Activated naive CD4-positive, alpha-beta T cell (primary cell): ENCODE measurements at places on chromosomes 6 and 20.

GRCh38 chr20:11852811-11853210 lies 64.9 kb upstream of the BTBD3 start:
- no peak for DNase-seq

- no peak for DNase-seq
Measured at GRCh38 chr6:152701081-152701862, 3.6 kb downstream of the MYCT1 start.

GRCh38 chr6:167962711-167963110 lies 34.8 kb upstream of the KIF25 start:
- DNase-seq, result no peak

- DNase-seq, result no peak
Measured at GRCh38 chr20:3577366-3577765, 85.8 kb downstream of the GFRA4 start.

DNA sequence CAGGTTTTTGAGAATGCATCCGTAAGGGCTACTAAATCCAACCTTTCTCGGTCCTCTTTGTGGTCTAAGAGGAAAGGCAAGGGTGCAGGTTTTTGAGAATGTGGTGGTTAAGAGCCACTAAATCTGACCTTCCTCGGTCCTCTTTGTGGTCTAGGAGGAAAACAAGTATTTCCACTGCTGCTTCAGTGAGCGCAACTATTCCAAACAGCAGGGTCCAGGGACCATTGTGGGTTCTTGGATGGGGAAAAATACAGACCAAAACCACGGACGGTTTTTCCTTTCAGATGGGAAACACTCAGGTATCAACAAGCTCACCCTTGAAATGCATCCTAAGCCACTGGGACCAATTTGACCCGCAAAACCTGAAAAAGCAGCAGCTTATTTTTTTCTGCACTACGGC lies 21.9 kb downstream of the BTBD9 start:
- no peak for DNase-seq

DNA sequence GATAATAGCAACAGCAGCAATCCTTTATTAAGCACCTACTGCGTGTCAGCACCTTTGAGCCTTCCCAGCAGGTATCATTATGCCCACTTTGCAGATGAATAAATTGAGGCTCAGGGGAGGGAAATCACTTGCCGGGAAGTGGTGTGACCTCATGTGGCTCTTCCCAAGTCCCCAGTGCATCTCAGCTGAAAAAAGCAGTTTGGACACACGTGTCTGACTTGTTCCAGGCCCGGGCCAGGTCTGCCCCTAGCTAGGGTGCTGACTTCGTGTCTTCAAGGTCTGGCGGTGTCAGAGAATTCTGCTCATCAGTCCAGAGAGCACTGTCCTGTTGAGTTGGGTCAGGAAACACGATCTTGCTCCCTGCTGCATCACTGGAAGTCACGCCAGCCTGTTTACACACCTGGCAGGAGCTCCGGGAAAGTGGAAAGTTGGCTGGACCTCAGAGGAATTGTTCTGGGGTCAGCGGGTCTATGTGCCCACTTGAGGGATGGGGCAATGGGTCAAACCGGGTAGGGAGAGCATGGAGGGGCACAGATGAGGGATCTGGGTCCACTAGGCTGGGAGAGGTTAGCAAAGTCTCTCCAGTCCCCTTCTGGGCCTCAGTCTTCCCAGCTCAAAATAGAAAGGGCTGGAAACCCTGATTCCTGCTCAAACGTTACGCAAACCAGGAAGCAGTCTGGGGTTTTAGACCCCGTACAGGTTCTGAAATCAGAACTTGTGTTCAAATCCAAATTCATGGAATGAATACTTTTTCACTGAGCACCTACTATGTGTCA lies 10.5 kb downstream of the SLC13A3 start:
- DNase-seq, result no peak

GRCh38 chr20:10982692-10983091 lies 308.9 kb upstream of the JAG1 start:
- no peak for DNase-seq

DNA sequence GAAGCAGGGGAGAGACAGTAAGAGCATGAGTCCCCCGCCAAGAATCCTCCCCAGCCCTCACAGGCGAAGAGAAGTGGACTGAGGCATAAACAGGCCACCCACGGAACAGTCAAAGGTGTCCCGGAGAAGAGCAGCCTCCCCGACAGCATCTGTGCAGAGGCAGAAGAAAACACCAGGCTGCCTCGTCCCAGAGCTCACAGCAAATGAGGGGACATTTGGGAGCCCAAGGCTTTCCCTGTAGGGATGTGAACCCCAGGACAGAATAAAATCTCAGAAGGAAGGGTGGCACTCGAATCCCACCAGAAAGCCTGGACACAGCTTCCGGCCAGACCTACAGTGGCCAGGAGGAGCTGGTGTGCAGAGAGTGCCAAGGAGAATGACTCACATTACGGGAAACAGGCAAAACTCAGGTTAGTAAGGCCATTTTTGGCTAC lies 90.4 kb downstream of the DLL1 start:
- no peak for DNase-seq

GRCh38 chr6:44029444-44030185 lies 97.6 kb downstream of the MRPL14 start:
- no peak for DNase-seq

DNA sequence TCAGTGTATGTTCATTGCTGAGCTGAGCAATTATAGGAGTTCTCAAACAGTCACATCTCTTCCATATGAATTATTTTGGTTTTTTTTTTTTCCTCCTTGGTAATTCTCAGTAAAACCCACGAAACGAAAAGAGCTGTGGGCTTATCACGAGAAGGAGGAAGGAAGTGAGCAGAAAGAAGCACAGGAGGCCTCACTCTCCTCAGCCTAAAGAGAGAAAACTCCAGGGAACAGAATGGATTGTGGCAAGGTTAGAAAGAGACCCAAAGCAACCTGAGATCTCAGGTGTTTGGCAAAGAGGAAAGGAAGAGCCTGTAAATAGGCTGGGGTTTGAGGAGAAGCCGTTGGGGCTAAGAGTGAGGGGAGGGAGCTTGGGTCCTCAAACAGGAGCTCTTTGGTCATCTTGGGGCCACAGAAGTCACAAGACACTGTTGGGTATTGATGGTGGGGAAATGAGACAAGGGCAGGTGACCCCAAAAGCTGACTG lies 67.8 kb upstream of the CITED2 start:
- DNase-seq, result no peak

- DNase-seq, result no peak
Measured at GRCh38 chr6:112745765-112746164, 398.6 kb downstream of the RFPL4B start.

GRCh38 chr6:135616655-135617054 lies 119.1 kb upstream of the AHI1 start:
- no peak for DNase-seq

GRCh38 chr20:7399575-7399974 lies 540.7 kb downstream of the HAO1 start:
- no peak for DNase-seq

GRCh38 chr20:8457978-8458377 lies 325.9 kb downstream of the PLCB1 start:
- no peak for DNase-seq

DNA sequence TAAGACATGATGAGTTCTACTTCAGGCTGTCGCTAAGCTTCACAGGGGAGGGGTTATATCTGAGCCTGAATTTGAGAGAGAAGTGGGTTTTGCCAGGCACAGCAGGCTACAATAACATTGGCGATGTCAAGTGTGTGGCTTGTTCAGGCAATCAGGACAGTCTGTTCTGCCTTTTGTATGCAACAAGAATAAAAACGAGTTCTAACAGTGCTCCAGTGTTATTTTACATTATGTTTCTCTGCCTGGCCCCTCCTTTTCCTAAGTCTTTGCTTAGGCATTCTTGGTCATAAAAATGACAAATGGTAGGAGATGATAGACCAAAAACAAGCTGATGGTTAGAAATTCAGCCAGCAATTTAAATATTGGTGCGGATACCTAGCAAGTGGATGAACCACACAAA lies 26.8 kb downstream of the PAQR8 start:
- DNase-seq, result no peak

- DNase-seq, result no peak
Measured at GRCh38 chr20:62599216-62600110, 42.8 kb upstream of the SLCO4A1 start.
